ENCODE measurements at places on chromosomes 5 and 9.

DNA sequence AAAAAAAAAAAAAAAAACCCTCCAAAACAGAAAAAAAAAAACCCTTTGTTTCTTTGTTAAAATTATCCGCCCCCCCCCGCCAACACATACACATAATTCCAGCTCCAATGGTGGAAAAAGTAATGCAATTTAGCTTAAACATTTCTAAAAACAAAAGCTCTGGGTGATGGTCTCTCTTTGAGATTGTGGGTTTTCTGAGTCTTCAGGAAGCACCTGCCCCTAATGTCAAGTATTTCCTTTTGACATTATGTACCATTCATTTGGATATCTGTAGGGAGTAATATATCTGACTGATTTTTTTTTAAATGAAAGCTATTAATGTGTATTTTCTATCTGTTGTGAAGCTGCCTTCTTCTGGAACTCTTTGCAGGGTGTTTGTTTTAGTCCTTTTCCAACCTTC, 389.7 kb downstream of the TAF11L14 start:
- DNase-seq, result no peak

DNA sequence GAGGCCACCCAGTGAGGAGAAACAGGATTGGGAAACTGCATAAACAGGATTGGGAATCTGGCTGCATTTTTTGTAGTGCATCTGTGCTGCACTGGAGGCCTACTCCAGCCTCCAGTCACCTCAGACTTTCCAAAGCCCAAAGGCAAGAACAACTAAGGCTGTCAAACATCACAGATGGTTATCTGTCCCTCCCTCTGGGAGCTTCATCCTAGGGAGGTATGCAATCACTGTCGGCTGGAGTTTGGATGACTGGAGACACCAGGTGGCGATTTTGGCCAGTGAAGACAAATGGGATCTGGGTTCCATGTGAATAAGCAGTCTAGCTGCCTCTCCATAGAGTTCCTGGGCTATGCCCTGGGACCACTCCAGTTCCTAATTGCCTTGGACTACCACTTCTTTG, 9.3 kb upstream of the SPINK13 start:
- DNase-seq, result no peak

DNA sequence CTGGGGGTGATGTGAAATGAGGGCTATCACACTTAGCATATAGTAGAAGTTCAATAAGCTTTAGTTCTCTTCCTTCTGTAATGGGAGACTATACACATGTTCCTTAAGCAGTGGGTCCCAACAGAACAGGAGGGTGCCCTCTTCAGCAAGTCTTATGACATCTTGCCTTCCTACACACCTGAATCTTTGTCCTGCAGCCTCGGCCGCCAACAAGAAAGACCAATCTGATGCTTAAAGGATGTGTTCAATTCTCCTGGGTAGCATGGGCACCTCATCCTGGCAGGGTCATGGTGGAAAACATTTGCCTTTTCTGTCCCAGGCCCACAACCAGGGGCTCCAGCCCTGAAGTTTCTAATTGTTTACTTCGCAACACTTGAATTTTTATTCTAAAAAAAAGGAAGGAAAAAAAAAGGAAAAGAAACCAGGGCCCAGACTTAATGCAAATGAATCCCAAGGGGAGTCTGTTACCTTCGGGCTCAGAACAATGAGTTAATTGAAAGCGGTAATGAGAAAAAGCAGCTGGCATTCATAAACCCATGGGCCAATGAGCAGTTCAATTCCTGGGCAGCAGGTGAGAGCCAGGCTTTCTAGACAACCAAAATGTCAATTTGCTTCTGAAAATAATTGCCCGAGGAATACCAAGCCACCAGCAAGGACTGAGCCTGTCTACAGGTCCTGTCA, 26.2 kb upstream of the SMAD5 start:
- no peak for DNase-seq

- DNase-seq, result no peak
Observed at GRCh38 chr5:137632716-137633115, 103.2 kb downstream of the KLHL3 start.

DNA sequence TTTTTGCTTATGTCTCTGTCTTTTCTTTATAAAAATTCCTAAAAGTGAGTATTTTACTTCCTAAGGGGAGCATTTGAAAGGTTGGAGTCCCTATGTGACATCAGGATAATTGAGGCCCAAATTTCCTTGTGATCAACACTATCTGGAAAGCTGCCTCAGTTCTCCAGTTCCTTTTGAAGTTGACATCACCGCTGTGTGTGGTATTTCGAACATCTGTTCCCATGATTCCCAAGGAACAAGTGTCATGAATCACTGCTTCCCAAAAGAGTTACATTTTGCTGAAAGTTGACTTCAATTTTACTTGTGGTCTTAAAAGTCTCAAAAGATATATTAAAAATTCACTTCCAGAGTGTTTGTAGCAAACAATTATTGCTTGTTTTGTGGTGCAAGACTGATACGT, 452.1 kb upstream of the RGMB start:
- no peak for DNase-seq

DNA sequence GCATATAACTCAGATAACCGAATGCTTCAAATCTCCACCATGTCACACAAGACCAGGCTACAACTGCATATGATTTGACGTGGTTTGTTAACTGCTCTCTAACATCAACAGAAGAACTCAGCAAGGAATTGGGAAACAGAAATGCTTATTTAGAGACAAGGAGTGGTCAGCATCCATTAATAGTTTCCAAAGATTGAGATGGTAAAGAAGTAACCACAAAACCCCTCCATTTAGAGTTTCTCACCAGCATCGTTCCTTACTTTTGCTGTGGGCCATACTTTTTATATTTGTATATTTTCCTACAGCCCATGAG, 25.2 kb downstream of the DPYSL3 start:
- DNase-seq, result no peak

DNA sequence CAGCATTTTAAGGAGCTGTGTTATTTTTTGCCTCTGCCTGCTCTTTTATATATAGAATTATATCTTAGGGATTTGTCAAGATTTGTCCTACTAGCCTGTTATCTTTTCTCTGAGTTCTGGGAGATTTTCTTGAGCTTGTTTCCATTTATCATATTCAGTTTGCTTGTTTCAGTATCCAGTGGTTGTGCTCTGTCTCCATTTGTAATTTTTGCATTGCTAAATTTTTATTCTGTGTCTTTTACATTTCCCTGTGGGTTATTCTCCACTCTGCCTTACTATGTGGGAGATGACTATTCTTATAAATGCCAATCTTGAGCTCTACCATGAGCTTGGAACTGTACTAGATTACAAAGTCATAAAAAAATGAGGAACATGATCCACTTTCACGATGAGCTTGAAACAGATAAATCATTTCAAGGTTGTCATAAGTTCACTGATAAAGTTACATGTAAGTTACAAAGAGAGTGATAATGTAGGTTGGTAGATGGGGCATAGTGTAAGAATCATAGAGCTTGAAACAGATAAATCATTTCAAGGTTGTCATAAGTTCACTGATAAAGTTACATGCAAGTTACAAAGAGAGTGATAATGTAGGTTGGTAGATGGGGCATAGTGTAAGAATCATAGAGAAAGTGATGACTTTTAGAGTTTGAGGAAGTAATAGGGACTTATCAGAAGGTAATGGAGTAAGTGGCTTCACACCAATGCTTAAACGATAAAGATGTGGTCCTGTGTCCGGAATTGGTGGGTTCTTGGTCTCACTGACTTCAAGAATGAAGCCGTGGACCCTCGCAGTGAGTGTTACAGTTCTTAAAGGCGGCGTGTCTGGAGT, 287.3 kb downstream of the ADGRV1 start:
- no peak for DNase-seq

DNA sequence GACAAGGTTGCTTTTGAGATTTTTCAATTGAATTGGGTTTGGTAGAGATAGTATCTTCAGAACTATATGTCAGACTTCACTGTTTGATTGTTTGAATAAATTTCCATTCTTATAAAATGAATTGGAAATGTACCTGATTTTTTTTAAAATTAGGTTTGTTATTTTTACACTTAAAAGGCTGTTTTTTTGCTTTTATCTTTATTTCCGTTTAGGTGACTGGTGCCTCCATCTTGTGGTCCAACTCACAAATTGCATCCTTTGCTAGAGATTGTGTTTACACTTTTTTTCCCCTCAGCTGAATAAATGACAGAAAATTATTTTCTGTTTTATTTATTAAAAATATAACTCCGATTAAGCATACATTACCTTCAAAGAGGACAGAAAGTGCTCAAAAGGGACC, 15.6 kb downstream of the NDUFAF2 start:
- DNase-seq, result no peak

GRCh38 chr9:132590318-132591182, 8.1 kb downstream of the BARHL1 start:
- DNase-seq, result no peak

DNA sequence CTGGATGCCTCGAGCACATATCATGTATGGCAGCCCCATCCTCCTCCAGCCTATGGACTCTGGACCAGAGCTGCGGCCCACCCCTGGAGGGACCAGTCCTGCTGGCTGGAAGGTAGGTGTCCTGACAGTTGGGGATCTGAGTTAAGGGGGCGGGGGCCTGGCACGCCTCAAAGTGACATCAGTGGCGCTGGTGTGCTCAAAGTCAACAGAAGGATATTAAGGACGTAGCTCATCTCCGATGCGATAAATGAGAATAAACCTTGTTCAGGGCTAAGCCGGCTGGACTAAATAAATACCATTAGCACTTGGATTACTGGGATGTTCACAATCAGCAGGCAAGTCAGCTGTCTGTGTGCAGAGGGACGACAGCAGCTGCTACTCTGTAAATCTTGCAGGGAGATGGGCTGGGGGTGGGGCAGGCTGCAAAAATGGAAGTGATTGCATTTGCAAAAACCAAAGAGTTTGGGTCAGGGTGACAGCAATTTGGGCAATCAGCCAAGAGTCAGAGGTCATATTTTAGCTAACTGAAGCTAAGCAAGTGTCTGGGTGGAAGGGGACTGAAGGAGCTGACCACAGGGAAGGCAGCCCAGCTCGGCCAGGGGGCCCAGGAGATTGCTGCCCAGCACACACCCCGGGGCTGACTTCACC, 80.0 kb upstream of the LRRTM2 start:
- no peak for DNase-seq

- DNase-seq, result no peak
Observed at GRCh38 chr5:35856765-35857351, at the start of gene IL7R. IL7R (plus strand) TSS chr5:35856891; CDS start chr5:35856978, 87 bp downstream.

- no peak for DNase-seq
Observed at GRCh38 chr5:29462241-29462640, 1731.2 kb upstream of the CDH6 start.

DNA sequence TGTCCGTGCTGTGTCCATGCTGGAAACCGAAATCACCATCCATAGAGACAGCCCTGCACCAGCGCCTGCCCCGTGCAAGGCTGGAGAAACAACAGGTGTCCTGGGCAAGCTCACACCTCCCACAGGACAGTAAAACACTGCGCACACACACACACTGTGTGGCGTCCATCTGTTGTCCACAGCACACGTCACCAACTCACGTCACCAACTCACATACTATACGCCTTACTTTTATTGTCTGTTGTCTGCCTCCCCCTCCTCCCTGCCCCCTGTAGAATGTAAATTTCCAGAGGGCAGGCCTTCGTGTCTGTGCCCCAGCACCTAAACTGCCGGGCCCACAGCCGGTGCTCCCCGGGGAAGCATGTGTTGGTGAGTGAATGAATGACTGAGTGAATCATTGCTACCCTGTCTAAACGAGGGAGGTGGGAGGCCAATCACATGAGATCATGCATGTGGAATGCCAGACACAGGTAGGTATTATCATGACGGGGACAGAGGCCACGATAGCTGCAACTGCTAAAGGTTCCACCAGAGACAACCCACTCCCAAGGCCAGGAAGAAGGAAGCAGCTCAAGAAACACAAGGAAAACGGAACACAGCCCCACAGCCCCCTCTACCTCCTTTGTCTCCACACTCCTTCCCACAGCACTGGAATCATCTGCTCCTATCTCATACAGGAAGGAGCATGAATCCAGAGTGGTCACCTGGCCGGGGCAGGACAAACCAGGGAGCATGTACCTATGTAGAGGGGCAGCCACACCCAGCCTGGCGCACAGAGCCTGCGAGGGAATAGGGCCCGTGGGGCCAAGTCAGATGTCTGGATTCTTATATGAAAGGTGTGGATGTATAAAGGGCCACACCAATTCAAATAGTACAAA, 41.9 kb downstream of the STK10 start:
- DNase-seq, result no peak

GRCh38 chr5:134491841-134492442, 33.5 kb upstream of the JADE2 start:
- no peak for DNase-seq

- no peak for DNase-seq
Observed at GRCh38 chr9:131546336-131547084, 1.2 kb downstream of the PRRT1B start.

GRCh38 chr5:179373101-179373934, 28.1 kb upstream of the ADAMTS2 start:
- no peak for DNase-seq

DNA sequence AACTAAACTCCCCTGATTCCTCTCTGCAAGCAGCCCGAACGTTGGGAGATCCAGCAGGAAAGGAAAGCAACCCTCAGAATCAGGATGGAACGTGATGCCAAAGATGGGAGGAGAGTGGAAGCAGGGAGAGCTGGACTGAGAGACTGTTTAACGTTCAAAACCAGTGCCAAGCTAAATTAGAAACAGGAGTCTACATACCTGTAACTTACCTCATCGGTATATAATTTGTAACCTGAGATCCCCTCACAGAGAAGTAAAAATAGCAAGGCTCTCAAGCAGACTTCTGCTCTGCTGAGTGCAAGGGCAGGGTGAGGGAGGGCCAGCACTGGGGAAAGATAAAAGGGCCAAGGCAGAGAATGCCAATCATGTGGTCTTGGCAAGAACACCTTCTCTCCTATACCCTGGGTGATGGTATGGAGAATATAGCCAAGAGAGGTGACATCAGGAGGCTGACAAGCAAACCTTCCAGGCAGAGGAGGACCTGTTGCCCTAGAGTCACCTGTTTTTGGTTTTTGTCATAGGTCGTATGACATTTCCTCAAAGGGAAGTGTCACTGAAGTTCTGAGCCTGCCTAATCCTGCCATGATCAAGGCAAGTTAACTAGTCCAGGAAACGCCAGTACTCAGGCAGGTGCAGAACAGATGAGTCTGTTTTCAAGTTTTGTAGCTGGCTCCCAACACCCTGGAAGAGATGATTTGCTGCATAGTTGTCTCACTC, 472.0 kb downstream of the NFIB start:
- DNase-seq, result no peak

DNA sequence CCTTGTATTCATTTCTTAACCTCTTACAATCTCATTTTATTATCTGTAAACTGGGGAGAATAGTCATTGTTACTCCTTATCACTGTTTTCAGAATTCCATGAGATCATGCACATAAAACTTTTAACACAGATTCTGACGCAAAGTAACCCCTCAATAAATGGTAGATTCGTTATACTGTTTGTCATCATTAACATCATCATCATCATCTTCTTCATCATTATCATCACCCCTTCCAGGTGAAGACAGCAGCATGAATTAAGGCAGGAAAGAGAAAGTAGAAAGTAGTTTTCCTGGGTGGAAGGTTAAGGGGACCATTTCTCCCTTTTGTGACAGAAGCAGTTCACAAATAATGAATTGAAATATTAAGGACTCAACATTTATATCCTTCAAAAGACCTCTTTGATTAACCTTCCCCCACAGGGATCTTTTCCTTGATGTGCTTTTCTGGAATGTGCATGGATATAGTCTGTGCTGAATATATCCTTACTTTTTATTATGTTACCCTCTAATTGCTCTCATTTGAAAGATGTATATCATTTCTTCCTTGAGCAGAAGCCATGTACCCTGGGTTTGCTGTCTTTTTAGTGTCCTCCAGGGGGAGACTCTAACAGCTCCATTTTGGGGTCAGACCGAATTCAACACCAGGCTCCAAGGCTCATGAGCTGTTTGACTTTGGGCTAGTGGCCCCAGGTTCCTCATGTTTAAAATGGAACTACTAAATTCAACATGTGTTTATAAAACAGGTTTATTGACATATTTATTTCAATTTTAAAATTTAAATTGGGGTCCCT, 1029.9 kb upstream of the WWC1 start:
- DNase-seq, result no peak

Data from activated naive CD8-positive, alpha-beta T cell treated with anti-CD3 and anti-CD28 coated beads for 36 hours (primary cell).